ENCODE measurements at places on chromosomes 3 and 15.

DNA sequence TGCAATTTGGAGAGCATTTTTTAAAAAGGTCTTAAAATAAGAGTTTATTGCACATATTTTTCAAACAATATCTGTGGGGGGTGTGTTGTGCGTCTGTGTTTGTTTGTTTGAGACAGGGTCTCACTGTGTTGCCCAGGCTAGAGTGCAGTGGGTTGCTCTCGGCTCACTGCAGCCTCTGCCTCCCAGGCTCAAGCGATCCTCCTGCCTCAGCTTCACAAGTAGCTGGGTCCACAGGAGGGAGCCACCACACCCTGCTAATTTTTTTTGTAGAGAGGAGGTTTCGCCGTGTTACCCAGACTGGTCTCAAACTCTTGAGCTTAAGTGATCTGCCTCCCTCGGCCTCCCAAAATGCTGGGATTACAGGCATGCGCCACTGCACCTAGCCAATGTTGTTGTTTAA is 2.7 kb downstream of the MLF1 start:
- no peak for DNase-seq

- no peak for DNase-seq
Measured at GRCh38 chr3:49006408-49007067, 653 bp upstream of the WDR6 start.

- DNase-seq = no peak
Measured at GRCh38 chr15:46710401-46710960, 1006.8 kb upstream of the SEMA6D start.

GRCh38 chr3:175399156-175399840 is 540.2 kb downstream of the NAALADL2 start:
- DNase-seq = no peak

DNA sequence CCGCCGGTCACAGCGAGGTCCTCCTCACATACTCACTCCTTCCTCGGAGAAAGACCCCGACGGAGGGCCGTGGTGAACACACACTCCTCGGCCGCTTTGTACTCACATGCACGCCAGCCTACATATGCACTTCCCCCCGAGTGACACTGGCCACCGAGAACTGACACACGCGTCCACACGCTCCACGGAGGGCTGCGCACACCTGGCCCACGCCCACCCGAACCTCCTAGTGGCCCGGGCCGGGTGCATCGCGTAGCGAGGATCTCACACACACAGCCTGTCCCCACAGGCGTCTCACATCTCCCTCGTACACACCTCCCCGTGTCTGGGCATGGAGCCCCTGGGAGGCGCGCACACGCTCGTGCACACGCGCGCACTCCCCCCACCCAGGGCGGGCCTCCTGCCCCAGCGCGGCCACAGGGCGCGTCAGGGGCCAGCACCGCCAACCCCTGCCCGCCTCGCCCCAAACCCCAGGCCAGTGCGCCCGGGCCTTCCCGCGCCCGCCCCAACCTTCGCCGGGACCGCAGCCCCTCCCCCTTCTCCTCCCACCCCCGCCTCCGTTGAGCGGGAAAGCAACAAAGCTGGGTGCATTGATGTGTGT is 411 bp upstream of the C3orf70 start:
- DNase-seq = no peak

- DNase-seq = no peak
Measured at GRCh38 chr3:177411201-177411600, 213.9 kb upstream of the TBL1XR1 start.

DNA sequence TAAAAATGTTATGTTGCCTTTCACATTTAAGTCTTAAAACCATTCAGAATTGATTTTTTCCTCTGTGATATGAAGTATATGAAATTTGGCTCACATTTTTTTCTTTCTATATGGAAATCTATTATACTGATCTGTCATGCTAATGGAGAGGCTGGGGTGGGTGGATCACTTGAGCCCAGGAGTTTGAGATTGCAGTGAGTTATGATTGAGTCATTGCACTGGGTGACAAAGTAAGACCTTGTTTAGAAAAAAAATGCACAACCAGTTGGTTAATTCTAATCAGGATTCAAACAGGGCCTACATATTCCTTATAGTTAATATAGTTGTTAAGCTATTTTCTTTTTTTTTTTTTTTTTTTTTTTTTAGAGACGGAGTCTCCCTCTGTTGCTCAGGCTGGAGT is 230.5 kb downstream of the MFSD1 start:
- no peak for DNase-seq

DNA sequence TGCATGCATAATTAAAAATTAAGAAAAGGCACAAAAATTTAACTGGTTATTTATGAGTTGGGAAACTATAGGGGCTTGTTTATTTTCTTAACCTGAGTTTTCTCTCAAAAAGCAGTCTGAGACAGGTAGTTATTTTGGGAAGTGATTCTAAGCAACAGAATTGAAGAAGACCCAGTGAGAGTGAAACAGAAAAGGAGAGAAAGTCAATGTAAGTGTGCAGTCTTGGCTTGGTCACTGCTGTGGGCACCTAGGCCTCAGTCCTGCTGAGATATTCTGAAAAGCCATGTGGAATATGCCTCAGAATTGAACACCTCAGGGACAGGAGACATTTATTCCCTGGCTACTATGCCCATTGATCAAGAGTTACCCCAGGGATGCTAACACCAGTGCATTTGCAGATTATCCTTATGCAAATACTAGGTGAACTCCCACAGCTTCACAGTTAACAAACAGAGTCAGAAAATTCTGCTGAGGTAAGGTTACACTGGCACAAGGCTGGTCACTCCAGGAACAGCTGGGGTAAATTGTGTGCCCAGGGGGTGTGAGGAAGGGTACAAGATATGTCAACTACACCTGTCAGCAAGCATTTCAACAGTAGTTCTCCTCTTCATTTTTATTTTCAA is 222.7 kb downstream of the EFHB start:
- DNase-seq = no peak

- DNase-seq = no peak
Measured at GRCh38 chr15:78536134-78536533, 4.1 kb upstream of the PSMA4 start.

GRCh38 chr3:170007031-170007663 is 30.6 kb upstream of the GPR160 start:
- DNase-seq = peak; percentile 37

GRCh38 chr15:38565287-38565670 is 665 bp upstream of the RASGRP1 start:
- no peak for DNase-seq

GRCh38 chr15:86741917-86742316 is 662.2 kb downstream of the AGBL1 start:
- no peak for DNase-seq

DNA sequence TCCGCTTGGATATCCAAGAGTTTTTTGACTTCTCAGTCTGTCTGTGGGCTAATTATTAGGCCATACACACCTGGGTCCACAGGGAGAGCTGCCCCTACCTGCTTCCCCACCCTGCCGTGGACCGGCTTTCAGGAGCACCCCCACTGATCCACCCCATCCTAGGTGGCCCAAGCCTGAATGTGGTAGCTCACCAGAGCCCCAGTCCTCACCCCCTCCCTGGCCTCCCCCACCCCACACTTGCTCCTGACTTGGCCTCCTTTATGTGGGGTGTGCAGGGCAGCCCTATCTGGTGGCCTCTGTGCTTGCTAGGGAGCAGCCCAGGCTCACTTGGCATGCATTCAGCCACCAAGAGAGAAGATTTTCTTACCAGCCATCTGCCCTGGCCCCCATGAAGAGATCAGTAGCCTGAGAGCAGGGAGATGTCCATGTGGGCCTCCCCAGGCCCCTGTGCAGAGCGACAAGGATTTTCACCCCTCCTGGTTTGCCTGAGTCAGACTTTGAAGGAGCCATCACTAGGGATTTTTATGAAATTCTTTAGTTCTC is 11.2 kb downstream of the LRRK1 start:
- DNase-seq = no peak

DNA sequence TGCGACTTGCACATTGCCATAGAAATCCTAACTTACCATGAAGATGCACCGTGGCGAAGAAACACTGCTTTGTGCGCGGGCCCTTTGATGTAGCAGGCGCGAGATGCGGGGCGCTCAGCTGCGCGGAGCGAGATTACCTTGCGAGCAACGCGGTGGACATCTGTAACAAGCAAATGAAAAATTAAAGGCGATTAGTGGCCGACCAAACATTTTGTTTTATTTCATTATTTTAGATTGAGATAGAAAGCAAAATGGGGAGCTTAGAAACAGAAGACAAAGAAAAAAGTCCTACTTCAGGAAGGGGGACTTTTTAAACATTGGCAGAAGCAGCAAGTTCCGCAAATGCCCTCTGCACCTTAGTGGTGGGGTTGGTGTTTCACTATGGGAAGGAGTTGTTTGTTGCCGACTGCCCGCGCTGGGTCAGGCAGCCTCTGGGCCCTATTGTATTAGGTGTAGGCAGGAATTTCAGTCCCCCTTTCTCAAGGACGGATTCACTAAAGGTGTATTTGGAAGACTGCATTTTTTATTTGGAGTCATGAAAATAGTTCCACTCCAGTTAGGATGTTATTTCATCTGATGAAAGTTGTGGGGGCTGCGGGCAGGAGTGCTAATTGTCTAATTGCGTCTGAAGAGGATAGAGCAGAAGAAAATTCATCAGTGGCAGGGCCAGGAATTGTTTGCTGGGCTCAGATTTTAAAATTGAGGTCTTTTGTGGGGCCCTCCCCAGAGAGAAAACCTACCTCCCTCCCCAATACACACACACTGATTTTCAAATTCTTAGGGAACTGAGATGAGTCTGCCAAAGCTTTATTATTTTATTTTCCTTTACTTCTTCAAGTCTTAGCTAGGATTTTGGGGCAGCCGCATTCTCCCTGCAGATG is 17.4 kb downstream of the ZIC4 start:
- DNase-seq = no peak

GRCh38 chr3:183897606-183898005 is 12.9 kb upstream of the PARL start:
- DNase-seq = no peak

DNA sequence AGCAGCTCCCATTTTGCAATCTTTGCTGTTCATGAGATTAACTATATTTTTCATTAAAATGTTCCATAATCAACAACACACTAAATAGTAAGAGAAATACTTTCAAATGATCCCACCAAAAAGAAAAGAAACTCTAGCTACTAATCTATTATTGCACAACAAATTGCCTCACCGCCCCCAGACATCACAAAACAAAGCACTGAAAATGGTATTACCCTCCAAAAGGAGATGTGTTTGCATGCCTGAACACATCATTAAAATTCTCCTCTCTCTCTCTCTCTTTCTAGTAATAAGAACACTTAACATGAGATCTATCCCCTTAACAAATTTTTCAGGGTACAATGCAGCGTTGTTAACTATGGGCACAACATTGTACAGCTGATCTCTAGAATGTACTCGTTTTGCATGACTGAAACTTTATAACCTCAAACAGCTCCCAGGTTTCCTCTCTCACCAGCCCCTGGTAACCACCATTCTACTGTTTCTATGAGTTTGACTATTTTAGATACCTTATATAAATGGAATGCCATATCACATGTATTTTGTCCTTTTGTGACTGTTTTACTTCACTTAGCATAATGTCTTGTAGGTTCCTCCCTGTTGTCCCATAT is 33.1 kb downstream of the WNT5A start:
- DNase-seq = peak; percentile 1

- no peak for DNase-seq
Measured at GRCh38 chr3:119664850-119665379, 4.5 kb upstream of the POPDC2 start.

DNA sequence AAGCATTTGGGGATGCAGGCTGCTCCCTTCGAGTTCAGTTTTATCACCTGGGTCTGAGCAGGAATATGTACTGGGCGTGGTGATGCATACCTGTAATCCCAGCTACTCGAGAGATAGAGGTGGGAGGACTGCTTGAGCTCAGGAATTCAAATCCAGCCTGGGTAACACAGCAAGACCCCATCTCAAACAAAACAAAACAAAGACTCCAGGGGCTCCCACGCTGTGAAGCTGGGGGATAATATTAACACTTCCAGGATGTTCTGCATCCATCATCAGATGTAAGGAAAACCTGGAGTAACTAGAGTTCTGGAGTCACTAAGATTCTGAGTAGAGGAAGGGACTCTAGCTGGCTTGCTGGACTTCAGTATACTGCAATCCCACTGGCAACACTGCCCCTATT is 40.6 kb downstream of the LYZL4 start:
- DNase-seq = no peak

GRCh38 chr15:38930851-38931572 is 366.4 kb upstream of the RASGRP1 start:
- no peak for DNase-seq

- DNase-seq = no peak
Measured at GRCh38 chr3:55461896-55462295, 25.2 kb downstream of the WNT5A start.

DNA sequence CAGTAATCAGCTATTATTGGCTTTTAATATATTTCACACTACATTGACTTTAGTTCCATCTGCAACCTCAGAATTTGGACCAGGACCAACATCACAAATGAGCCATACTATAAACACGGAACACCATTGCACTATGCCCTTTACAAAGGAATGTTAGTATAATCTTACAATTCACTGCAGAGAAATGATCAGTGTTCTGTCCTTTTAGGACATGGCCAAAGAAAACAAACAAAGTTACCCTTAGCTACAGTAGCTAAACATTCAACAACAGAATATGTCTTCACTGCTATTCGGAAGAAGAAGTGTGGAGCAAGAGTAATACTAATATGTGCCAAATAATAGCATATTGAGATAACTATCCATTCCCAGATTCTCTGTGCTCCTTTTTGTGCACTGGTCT is 90.4 kb downstream of the NAALADL2 start:
- no peak for DNase-seq

DNA sequence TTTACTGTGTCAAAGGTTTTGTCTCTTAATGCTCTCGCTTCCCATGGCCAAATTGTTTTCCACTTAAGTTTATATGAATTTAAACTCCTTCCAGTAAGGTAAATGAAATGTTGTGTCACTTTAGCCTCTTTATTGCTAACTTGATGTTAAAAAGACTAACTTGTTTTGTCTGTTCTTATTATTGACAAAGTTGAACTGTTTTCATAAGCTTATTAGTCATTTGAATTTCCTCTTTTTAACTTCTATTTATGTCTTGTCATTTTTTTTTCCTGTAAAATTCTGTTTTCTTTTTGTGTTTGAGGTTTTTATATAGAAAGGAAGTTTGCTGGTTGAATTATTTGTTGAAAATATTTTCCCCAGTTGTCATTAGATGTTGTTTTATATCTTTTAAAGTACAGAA is 25.8 kb downstream of the FAM98B start:
- DNase-seq = no peak

GRCh38 chr3:40477666-40478065 is 744 bp downstream of the ZNF619 start:
- no peak for DNase-seq

DNA sequence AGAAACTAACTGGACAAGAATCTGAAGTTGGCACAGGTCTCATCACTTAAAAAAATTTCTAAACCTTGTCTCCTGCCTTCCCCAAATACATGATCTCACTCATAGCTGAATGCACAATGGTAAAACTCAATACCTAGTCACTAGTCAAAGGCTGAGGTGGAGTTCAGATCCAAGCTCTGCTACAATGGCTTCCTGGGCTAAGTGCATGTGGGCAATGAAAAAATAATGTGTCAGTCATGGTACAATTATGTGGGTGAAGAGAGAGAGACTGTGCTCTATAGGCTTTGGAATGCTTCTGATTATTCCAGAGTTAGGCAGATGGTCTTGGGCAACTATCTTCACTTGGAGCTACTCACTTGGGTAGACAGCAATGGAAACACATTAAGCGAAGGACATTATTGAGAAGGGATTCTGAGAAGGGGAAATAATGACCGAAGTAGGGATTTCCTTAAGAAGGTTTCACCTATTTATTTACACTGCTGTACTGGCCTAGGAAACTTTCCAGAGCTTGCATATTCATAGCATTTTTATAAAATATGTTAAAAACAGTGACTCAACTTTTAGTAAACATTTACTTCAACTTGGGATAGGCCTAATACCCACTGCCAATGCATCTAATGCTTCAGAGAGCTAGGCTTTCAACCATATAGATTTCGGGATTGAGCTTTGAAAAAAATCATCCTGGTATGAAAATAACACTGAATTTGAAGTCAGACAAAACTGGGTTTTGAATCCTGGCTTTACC is 58.7 kb upstream of the PLXND1 start:
- no peak for DNase-seq

All from GM12878 (cell line).